ENCODE measurements at places on chromosomes 7 and 10.

GRCh38 chr7:18020138-18020715, 7.4 kb downstream of the PRPS1L1 start:
- DNase-seq, result no peak

- DNase-seq, result no peak
Measured at GRCh38 chr10:130545122-130545521, 408.9 kb downstream of the GLRX3 start.

DNA sequence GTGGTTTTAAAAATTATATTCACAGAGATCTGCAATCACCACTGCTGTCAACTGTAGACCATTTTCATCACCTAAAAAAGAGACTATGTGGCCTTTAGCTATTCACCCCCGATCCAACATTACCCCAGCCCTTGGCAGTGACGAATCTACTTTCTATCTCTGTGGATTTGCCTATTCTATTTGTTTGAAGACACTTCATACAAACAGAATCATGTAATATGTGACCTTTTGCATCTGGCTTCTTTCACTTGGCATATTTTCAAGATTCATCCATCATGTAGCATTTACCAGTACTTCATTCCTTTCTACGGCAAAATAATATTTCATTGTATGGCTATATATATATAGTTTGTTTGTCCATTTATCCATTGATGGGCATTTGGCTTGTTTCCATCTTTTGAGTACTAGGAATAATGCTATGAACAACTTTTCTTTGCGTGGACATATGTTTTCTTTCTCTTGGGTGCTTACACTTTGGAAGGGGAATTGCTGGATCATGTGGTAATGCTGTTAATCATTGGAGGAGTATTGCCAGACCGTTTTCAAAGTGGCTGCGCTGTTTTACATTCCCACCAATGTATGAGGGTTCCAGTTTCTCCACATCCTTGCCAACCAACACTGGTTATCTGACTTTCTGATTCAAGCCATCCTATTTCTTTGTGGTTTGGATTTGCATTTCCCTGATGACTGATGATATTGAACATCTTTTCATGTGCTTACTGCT, 22.3 kb downstream of the ADAMTS14 start:
- no peak for DNase-seq

GRCh38 chr7:118039963-118040489, 143.9 kb upstream of the LSM8 start:
- DNase-seq, result no peak

GRCh38 chr7:141558544-141559183, 7.5 kb downstream of the AGK start:
- no peak for DNase-seq

Data from CD4-positive, alpha-beta T cell treated with Interferon gamma for 1 hour (primary cell).